ENCODE measurements at places on chromosomes 4 and X.
A peak's percentile ranks its signal among the peaks of the same experiment; 100 is the strongest.

DNA sequence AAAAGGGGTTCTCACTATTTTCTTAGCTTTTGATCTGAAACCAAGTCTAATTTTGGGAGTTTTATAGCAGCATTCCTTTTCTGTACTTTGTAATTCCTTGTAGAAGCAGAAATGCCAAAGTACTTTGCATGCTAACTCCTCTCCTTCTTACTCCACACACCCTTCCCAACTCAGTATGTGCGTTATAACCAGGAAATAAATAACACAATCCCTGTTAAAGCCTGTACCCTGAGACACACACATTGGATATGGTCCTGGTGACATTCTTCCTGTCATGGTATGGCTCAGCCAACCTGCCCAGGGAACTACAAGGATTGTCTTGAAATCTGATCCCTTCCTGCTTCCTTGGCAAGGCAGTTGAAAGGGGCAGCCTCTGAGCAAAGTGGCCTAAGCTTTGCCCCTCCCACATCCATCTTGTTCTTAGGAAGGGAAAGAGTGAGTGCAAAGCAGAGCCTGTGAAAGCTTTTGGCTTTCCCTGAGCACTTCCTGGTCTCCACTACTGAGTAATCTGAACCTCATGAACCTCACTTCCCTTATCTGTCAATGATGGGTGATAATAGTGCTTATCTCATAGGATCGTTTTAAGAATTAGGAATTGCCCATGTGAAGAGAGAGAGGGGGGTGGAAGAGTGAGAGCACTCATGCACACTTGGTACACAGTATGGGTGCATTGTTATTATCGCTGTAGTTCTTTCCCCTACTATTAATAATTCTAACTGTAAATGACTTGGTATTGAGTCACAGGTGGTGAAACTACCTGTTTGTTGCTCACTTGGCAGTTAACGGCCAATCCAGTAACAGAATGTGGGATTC is 109.3 kb downstream of the AFF2 start:
- peak; percentile 2 for DNase-seq

GRCh38 chrX:38206036-38206435 is 14.6 kb downstream of the SRPX start:
- DNase-seq = no peak

- no peak for DNase-seq
These were observed 150.3 kb upstream of the BCOR start for GRCh38 chrX:40247848-40248622.

DNA sequence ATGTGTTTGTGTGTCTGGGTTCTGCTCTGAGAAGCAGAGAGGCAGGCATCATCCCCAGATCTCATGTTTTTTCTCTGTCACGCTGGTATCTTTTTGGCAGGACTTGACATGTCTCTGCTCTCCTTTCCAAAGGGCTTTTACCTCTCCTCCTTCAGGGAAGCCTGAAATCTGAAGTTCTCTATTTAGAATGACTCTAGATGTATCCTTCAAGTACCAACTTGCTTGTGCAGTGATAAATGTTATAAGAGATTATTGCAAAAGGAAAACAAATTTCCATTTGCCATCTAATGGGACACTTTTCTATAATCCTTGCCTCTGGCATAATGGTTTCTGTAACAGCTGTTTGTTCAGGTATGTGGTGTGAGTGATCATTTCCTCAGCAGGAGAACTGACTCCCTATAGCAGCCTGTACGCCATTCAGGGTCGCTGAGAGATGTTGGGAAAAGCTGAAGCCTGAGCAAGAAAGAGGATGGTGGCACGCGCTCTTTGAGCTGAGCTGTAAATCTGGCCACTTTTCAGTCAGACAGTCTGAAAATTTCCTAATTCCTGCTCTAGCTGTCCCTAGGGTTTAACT is 72.5 kb downstream of the CNGA2 start:
- DNase-seq = no peak

DNA sequence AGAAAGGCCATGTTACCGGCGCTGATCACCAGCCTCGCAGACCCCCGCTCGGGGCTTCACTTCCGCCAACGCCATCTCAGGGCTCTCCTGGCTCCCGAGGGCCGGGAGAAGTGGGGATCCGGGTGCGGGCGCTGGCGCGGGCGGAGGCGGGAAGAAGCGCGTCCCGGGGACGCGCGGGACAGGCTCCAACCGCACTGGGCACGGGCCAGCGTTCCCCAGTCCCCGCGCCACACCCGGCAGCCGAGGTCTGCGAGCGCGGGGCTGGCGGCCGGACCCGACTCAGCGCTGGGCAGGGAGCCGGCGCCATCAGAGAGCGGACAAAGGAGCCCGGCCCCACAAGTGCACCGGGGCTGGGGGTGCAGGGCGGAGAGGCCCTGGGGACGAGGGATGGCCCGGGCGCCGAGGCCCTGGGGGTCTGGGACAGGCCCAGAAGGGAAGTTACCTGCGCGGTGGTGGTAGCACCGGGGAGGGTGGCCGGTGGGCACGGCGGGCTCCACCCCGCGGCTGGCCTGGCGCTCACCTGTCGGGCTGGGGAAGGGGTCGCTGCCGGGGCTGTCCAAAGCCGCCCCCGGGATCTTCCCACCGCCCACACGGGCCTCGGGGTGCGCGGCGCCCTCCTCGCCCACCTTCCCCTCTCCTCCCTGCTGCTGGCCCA is 449 bp downstream of the CTPS2 start:
- DNase-seq = peak; percentile 33
